ENCODE measurements at places on chromosomes 2 and 18.

GRCh38 chr18:73316513-73316912 lies 448.7 kb upstream of the NETO1 start:
- no peak for DNase-seq

GRCh38 chr2:3294069-3294468 lies 83.5 kb downstream of the EIPR1 start:
- no peak for DNase-seq

- no peak for DNase-seq
Measured at GRCh38 chr2:44707945-44708660, 233.4 kb upstream of the SIX3 start.

DNA sequence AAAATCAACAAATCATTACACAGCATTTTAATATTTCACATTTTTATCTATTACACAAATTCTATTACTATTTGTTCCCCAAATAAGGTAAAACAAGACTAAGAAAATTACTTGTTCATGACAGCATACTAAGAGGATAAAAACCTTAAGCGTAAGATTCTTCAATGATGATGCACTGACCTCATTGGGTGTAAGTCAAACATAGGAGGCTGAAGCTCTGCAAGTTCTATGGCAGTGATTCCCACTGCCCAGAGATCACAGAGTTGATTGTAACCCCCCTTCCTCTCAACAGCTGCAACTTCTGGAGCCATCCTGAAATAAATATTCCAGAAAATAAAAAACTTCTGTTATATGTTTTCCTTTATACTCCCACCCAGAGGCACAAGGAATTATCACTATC lies 82.2 kb upstream of the CDKL4 start:
- DNase-seq, result no peak

DNA sequence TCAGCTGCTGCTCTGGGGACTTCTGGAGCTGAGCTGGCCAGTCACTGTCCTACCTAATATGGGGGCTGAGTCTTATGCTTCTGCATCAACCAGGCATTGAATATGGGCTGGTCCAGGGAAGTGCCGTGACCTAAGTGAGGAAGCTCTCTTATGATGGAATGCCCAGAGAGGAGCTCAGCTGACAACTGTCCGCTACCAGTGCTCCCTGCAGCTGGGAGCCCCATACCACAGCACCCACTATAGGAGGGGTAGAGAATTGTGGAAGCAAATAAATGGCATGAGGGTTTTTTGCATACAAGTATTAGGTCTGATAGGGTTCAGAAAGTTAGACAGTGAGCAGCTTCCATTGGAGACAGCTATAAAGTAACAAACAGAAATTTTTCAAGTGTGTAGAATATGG lies 4.5 kb downstream of the TIMM21 start:
- DNase-seq, result no peak

- DNase-seq, result no peak
Measured at GRCh38 chr2:11769516-11769915, 23.1 kb downstream of the LPIN1 start.

- DNase-seq, result no peak
Measured at GRCh38 chr18:50832754-50833153, 12.9 kb upstream of the MRO start.

GRCh38 chr2:204436230-204436629 lies 109.0 kb upstream of the PARD3B start:
- DNase-seq, result no peak

GRCh38 chr18:36665952-36666351 lies 162.8 kb downstream of the TPGS2 start:
- DNase-seq, result no peak

DNA sequence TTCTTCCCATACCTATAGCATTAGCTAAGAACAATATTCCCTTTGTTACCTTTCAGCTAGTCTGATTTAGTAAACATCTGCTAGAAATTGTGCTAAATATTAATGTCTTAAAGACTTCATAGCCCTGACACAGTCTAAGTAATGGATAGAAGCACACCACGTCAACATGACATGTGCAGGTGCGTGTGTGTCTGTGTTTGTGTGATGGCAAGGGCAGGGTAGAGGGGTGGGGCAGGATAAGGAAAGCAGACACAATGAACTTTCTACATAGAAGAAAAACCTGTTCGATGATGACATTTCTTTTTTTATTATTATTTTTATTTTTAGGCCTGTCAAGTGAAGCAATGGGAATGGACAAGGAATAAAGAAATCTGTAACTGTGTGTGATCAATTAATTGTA lies 223.3 kb downstream of the NOL4 start:
- no peak for DNase-seq

- no peak for DNase-seq
Measured at GRCh38 chr2:186540941-186541340, 48.9 kb upstream of the ITGAV start.

GRCh38 chr2:137155356-137156104 lies 390.2 kb downstream of the THSD7B start:
- DNase-seq, result no peak

DNA sequence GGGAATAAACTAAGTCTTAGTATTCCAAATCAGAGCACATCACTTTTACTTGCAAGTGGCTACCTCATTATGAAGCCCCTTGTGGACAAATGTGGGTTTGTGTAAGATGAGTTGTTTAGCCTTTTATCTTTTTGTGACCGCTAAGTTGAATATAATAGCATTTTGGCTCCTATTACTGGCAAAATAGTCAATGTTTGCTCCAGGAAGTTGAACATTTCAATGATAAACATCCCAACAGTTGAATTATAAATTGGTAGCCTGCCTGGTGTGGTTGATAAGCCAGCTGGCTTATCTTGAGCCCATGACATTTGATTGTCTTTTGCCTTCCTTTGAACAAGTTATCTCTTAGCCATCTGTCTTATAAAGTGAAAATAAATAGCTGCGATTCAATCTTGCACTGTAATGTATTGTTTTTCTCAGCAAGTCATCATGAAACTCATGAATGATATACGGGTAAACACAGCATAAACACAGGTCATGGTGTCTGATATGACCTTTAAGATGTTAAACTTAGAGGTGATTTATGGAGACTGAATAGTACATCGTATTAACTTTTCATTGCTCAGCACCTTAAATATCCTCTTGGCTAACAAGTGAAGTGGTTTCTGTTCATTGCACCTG lies 338.4 kb downstream of the SOCS6 start:
- no peak for DNase-seq

DNA sequence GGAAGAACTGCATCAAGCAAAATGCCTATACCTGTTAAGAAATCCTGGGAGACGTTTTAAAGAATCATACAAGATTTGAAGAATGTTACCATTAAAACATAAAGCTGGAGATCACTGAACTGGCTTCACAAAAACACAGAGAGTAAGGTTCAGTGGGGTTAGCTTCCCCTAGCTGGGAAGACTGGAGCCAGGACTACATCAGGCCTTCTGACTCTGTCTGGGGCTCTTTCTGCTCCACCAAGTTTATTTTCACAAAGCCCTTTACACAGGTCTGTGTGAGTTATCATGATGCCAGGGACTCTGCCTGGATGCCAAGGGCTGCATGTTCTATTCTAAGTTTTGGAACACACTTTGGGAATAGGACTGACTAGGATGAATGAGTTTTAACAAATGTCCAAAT lies 47.3 kb upstream of the DNER start:
- no peak for DNase-seq

DNA sequence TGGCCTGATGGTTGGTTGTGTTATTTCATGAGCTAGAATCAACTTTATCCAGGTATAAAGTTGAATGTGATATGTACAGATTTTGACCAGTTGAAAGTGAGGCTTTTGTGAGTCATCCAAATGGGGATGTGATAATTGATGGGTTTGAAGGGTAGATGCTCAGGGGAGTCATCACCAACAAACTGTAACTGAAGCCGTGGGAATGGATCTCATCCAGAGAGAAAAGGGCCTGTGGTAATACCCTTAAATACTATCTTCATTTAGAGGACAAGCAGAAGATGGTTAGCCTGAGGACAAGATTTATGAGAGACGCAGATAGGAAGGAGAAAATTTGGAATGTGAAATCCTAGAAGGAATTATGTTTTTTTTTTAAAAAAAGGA lies 90.5 kb upstream of the MYO3B start:
- DNase-seq, result no peak

DNA sequence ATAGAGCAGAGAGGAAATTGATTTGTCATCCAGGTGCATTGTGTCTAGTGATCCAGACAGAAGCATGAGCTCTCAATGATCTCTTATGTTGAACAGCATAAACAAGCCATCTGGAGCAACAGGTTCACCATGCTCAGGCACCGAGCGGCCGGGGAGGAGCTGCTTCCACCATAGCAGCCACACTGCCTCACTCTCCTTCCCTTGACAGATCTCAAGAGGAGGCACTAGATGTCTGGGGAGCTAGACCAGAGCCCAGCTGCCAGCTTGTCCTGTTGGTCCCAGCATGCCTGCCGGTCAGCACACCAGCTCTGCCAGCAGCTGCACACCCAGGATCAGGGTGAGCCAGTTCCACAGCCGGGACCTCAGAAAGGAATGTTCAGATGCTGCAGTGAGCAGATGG lies 17.5 kb upstream of the LONRF2 start:
- DNase-seq, result no peak

DNA sequence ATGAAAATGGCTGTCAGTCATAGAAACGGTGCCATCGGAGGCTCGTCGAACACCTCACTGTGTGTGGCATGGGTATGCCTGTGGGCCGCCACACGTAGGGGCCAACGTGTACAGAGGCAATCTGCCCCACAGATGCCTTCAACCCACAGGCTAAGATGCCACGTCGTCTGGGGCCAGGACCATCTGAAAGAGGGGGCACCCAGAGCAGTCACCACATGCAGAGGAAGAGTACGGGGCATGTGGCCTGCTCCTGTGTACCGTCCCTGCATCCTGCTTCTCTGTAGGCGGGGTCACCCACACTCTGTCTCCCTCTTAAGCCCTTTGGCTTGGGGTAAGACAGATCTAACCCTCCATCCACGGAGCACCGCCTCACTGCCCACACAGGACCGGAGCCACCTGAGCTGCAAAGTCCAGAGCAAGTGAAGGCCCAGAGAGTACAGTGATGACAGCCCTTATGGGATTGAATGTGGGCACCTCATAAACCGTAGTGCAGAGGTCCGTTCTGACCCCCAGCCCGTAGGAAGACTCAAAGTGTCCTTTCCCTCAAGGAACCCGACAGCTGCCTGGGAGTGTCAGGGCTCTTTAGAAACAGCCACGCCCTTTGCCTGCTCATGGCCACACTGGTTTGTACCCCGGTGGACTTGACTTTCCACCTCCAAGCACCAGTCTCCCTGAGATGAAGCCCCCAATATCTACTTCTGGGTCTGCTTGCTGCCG lies 66.2 kb downstream of the TWIST2 start:
- DNase-seq, result no peak

DNA sequence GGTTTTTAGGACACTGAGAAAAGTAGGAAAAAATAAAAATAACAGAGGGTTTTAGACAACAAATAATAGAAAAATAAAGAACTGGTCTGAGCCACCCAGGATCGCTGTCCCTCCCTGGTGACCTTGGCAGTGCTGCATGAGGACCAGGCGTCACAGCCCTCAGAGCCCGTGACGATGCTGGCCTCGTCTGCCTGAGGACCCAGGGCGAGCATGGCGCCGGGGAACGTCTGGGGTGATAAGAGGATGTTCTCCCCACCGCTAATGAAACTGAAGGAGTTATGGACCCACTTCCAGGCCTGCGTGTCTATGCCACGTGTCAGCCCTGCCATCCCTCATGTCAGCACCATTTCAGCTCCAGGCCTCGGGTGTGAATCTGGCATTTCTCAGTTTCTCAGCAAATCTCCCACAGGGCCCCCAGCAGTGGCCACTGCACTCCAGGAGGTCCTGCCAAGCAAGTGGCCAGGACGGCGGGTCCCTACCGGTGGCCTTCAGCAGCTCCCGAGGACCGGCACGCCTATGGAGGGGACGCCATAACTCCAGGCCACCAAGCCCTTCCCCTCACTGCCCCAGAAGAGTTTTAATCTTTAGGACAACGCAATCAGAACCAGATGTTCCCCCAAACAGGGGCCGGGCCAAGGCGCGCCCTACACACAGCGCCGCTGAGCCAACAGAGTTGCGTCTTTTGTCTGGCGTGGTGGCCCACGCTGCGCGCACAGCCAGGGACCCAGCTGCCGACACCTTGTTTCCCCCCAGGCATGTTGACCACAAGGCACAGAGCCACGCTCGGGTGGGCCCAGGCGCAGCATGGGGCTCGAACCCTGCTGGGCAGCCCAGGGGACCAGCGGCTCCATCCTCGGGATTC lies 179.7 kb downstream of the TWIST2 start:
- DNase-seq, result no peak

GRCh38 chr18:47679864-47680263 lies 250.6 kb downstream of the SMAD2 start:
- DNase-seq, result no peak

DNA sequence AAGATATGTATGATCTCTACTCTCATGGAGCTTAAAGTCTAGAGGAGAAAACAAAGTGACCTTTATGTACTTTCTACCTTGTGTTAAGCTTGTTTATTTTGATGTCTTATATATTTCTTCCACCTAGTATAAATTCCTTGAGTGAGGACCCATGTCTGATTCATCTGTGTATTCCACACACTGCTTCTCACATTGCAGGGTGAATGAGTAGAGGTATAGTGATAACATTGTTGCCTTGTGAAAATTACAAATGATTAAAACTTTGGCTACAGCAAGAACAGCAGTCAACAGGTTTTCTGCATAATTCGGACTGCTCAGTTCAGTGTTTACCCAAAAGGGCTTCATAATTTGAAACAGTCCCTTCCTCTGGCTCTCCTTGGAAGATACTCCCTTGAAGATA lies 36.3 kb downstream of the AOX1 start:
- no peak for DNase-seq

DNA sequence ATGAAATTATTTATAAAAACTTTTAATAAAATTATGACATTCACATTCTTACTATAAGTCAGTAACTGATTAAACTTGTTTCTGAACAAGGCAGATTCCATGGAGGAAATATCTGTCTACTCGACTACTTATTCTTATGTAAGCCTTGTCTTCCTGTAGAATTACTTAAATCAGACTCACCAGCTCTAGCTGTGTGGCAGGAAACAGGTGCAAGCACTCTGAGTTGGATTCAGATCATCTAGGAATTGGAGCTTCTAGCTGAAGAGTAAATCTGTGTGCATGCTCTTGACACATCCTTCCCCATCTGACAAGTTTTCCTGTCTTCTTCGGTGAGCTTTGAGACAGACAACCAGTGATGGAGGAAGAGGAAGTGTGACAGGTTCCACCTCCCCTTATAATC lies 284.7 kb downstream of the TRIB2 start:
- no peak for DNase-seq

Measured in cortex of kidney (tissue), 1 donor.